ENCODE measurements at places on chromosomes 1 and 21. TPM values are rescaled to one million over a fixed set of nuclear protein-coding genes. Genes with fewer than 3 reads are reported as not detected.

The LCE1A gene
- not detected for total RNA-seq

The KCNJ9 gene
- total RNA-seq, result not detected

The NFASC gene
- 6.9 TPM for total RNA-seq

The DRAXIN gene
- total RNA-seq, result 3.2 TPM

The IQCC gene
- 5.1 TPM for total RNA-seq

The ZNF593OS gene
- total RNA-seq, result not detected

The ADAMTS1 gene
- total RNA-seq, result 11.6 TPM

The ANKRD34A gene
- total RNA-seq, result 0.22 TPM

The CRABP2 gene
- 70.4 TPM for total RNA-seq

The NBPF6 gene
- total RNA-seq, result not detected

The FMOD gene
- 2.5 TPM for total RNA-seq

The PPM1J gene
- total RNA-seq, result 0.43 TPM

The MPL gene
- not detected for total RNA-seq

The GJB5 gene
- not detected for total RNA-seq

The ECE1 gene
- 217 TPM for total RNA-seq

The LAMTOR5 gene
- total RNA-seq, result 101 TPM

The OR2T2 gene
- total RNA-seq, result not detected

The MXRA8 gene
- total RNA-seq, result 24.3 TPM

The GNL2 gene
- 55.0 TPM for total RNA-seq

The INTS7 gene
- total RNA-seq, result 30.6 TPM

The FALEC gene
- total RNA-seq, result not detected

The KDF1 gene
- 26.1 TPM for total RNA-seq

The ARHGAP29 gene
- total RNA-seq, result 15.2 TPM

The DISP1 gene
- total RNA-seq, result 9.3 TPM

The RPTN gene
- not detected for total RNA-seq
